NCI-H446 treated with DMSO at 0.1 percent for 48 hours (cell line): ENCODE measurements at places on chromosomes 6 and 20.

GRCh38 chr6:30720738-30721197 is 616 bp downstream of the TUBB start:
- DNase-seq = peak; percentile 35

GRCh38 chr20:33917831-33918525 is 75.7 kb upstream of the RALY start:
- no peak for DNase-seq

DNA sequence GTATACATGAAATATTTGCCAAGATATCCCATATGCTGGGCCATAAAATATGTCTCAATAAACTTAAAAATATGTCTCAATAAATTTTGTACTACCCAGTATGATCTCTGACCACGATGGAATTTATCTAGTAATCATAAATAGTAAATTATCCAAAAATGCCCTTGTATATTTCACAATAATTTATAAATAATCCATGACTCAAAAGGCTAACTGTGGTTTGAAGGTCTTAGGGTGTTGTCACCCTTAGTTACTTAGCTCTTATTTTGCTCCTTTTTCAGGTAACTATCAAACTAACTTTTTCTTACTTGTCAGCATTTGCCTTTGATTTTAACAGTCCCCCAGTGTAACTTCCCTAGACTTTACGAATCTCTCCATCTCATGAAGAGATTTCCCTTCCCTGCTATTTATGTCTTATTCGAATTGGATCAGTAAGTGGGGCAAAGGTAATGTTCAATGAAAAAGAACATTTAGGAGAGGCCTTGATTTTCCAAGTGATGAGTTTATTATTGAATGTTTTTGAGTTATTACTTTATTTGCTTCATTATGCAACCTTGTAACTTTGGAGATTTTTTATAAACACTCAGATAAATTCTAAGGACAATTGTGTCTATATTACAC is 109.0 kb upstream of the THBS2 start:
- DNase-seq = no peak

DNA sequence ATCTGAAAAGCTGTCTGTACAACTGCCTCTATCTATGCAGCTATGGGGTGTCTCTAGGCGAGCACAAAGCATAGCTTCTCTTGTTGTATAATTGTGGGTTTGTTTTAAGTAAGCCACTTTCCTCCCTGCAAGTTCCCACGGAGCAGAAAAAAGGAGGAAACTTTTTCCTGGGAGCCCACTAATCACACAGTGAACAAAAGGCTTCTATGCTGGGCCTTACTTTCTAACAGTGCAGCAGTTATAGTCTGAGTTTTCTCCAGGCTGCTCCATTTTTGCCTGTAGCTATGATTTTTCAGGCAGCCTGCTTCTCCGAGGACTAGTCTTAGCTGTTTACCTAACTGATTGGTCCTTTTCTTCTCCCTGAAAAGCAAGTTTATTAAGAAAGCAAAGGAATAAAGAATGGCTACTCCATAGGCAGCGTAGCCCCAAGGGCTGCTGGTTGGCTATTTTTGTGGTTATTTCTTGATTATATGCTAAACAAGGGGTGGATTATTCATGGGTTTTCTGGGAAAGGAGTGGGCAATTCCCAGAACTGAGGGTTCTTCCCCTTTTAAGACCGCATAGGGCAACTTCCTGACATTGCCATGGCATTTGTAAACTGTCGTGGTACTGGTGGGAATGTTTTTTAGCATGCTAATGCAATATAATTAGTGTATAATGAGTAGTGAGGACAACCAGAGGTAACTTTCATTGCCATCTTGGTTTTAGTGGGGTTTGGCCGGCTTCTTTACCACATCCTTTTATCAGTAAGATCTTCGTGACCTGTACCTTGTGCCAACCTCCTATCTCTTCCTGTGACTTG is 84.3 kb downstream of the OPRM1 start:
- DNase-seq = no peak

- DNase-seq = no peak
Observed at GRCh38 chr6:47633141-47633540, 65.2 kb upstream of the ADGRF4 start.

- DNase-seq = no peak
Observed at GRCh38 chr20:9440892-9441291, 73.5 kb upstream of the LAMP5 start.

GRCh38 chr6:8492536-8493133 is 57.3 kb upstream of the SLC35B3 start:
- no peak for DNase-seq

- no peak for DNase-seq
Observed at GRCh38 chr6:161367472-161367871, 93.6 kb upstream of the AGPAT4 start.

- no peak for DNase-seq
Observed at GRCh38 chr20:44896583-44896982, 11.1 kb downstream of the YWHAB start.

GRCh38 chr6:125037827-125038226 is 75.6 kb downstream of the RNF217 start:
- no peak for DNase-seq

DNA sequence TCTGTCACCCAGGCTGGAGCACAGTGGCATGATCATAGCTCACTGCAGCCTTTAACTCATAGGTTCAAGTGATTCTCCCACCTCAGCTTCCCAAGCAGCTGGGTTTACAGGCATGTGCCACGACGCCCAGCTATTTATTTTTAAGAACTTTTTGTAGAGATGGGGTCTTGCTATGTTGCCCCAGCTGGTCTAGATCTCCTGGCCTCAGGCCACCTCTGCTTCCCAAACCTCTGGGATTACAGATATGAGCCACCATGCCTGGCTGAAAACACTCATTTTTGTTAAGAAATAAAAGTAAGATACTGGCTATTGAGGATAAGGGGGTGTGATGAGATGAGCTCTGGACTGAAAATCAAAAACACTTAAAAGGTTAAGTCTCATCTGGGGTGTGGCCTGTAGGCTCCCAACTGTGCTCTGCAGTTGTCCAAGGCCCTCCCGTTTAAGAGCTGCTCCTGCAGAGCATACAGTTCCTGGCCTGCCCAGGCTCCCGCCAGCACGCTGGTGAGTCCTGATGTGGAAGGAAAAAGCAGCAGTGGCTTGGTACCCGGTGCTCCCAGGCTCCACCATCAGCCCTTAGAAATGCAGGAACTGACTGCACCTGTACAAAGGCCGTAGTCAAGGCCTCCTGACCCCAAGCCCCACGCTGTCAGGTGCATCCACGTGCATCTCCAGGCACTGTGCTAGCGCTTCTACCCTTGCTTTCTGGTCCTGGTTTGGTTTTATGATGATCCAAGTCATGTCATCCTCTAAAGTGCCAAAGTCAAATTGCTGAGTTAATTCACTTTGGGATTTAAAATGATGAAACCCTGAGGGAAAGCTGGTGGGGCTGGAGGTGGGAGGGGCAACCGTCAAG is 111.5 kb downstream of the TMEM242 start:
- no peak for DNase-seq

DNA sequence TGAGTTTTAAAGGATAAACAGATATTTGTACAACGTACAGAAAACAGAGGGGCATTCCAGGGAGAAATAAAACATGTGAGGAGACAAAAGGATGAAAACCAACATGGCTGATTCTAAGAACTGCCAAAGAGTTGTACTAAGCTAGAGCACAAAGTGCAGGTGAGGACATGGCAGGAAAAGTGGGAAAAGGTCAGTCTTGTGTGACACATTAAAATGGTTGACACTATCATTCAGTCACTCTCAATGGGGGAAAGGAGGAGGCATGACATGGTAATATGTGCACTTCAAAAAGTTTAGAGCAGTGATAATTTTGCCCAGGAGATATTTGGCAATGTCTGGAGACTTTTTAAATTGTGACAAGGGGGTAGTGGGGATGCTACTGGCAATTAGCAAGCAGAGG is 21.8 kb downstream of the PHIP start:
- no peak for DNase-seq

- DNase-seq = no peak
Observed at GRCh38 chr20:50674138-50674825, 17.1 kb downstream of the RIPOR3 start.

DNA sequence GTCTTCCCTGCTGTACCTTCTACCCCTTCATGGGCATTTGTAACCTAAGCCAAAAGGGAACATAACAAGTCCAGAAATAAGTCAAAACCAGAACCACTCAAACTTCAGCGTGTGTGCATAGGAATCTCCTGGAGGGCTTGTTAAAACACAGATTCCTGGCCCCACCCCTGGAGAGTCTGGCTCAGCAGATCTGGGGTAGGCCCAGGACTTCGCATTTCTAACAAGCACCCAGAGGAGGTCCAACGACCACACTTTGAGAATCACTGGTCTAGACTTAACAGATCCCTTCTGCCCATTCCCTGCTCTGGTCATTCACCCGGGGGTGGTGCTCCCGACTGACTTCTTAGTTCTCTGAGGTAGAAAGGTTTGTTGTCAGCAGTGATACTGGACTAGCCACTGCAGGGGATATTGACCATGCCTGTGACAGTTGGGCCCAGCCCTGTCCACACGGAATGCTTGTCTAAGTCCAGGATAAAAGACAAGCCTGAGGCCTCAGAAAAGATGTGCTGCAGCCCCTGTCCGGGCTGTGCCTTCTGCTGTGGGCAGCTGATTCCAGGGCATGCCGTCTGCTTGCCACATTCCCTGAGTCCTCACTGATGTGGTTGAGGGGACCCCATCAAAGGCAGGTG is 68.6 kb downstream of the SYNJ2 start:
- no peak for DNase-seq

DNA sequence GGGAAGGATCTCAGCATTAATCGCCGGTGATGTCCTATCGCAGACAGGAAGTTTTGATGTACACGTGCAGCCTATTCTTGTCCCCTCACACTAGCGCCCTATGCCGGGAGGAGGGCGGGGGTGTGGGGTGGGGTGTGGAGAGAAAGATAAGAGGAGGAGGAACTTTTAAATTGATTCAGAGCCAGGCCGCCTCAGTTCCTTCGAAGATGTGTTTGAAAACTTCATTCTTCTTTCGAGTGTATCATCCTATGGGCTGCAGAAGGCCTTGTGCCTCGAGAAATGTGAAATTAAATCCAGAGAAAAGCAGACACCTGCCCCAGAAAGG is 2.5 kb upstream of the POU3F2 start:
- no peak for DNase-seq

DNA sequence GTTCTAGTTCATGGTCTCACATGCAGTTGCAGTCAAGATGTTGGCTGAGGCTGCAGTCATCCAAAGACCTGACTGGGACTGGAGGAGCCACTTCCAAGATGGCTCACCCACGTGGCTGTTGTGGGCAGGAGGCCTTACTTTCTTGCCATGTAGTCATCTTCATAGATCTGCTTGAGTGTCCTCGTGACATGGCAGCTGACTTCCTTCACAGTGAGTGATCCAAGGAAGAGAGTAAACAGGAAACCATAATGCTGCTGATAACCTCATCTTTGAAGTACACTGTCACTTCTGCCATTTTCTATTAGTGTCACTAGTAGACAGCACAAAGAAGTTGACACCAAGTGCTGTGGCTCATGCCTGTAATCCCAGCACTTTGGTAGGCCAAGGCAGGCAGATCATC is 40.1 kb upstream of the AKIRIN2 start:
- no peak for DNase-seq

DNA sequence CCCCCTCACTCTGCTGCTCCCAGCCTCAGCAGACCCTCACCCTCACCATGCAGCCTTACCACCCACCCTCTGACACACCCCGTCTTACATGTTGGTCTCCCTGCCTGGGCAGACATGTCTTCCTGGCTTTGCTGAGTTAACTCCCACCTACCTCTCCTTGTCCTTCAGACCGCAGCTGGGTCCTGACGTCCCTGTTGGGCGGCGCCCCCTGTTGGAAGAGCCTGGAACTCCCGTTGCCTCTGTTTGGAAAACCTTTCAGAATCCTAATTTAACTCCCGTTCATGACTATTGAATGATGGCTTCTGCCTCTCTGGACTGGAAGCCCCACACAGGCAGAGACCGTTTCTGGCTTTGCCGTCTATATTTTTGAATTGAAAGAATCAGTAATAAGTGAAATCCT is 245.1 kb downstream of the MYLK4 start:
- no peak for DNase-seq

- DNase-seq = no peak
Observed at GRCh38 chr6:39411465-39411864, 89.0 kb upstream of the KCNK16 start.

DNA sequence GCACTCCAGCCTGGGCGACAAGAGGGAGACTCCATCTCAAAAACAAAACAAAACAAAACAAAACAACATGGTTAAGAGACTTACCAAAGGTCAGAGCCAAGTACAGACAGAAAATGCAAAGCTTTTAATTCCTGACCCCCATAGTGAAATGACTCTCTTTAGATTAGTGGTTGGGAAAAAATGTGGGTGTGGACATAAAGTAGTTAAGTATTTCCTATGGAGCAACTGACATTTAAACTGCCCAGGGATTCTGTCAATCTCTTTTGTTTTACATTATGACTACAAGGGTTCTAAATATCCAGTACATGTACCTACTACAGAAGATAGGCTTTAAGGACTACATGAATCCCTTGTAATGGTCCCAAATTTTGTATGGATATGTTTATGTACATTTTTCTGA is 75.1 kb downstream of the IRAK1BP1 start:
- no peak for DNase-seq

- no peak for DNase-seq
Observed at GRCh38 chr6:162408826-162409535, 318.6 kb downstream of the PRKN start.

GRCh38 chr6:164018133-164018532 is 603.6 kb downstream of the QKI start:
- no peak for DNase-seq

DNA sequence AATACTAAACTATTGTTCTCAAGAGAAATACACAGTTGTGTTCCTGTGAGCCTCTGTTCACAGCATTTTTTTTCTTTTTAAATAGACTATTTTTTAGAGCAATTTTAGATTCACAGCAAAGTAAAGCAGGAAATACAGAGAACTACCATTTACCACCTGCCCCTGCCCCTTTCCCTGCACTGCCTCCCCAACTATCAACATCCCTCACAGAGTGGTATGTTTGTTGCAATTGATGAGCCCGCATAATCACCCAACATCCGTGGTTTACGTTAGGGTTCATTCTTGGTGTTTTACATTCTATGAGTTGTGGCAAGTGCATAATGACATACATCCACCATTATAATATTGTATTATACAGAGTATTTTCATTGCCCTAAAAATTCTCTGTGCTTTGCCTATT is 71.6 kb upstream of the TNFAIP3 start:
- DNase-seq = no peak

DNA sequence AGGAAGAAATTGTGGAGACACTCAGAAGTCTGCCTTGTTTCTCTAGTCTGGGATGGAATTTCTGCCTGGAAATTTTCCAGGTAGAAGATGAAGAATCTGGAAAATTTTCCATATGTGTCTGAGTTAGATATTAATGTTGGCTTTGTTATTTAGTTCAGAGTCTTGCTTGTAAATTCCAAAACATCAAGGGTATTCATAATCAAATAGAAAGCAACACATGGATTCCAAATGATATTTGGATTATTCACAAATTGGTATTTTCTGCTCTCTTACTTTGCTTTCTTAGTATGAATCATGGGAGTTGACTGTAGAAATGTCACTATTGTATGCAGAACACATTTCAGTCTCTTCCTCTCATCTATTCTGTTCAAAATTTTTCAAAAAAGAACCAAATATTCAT is 116.0 kb downstream of the GRIK2 start:
- no peak for DNase-seq

GRCh38 chr20:60048634-60049521 is 90.7 kb downstream of the CDH26 start:
- DNase-seq = no peak
